Kidney (tissue), 22 donors: ENCODE measurements at places on chromosomes 13 and 19. TPM values are rescaled to one million over a fixed set of nuclear protein-coding genes. Genes with fewer than 3 reads are reported as not detected.

- DNase-seq = peak; percentile 46
These were observed 40.7 kb upstream of the VWA8 start for GRCh38 chr13:42001580-42001979.

GRCh38 chr13:99228737-99229691, 28.4 kb downstream of the UBAC2 start:
- no peak for DNase-seq

DNA sequence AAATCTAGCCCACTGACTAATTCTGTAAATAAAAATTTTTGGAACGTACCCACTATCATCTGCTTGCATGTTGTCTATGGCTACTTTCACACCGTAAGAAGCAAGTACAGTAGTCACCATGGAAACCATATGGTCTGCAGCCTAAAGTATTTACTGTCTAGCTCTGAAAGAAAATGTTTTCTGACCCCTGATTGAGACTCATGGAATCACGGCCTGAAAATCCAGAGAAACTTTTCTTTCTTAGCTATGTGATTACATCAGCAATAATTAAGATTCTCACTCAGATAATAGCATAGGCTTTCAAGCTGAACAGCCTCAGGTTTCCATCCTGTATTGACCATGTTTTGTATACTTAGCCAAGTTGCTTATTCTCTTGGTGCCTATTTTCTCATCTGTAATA, 264.6 kb downstream of the NHLRC3 start:
- no peak for DNase-seq

- DNase-seq = no peak
These were observed 323.6 kb downstream of the KLF12 start for GRCh38 chr13:73810647-73811046.

DNA sequence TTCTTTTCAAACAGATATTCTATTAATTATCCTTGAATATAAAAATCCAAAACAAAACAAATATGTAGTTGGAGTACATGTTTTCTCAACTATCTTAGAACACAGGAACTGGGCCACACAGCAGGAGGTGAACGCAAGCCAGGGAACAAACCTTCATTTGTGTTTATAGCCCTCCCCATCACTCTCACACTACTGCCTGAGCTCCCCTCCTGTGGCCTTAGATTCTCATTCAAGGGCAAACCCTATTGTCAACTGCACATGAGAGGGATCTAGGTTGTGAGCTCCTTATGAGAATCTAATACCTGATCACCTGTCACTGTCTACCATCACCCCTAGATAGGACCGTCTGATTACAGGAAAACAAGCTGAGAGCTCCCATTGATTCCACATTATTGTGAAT, 427.1 kb upstream of the PRR20A start:
- DNase-seq = no peak

DNA sequence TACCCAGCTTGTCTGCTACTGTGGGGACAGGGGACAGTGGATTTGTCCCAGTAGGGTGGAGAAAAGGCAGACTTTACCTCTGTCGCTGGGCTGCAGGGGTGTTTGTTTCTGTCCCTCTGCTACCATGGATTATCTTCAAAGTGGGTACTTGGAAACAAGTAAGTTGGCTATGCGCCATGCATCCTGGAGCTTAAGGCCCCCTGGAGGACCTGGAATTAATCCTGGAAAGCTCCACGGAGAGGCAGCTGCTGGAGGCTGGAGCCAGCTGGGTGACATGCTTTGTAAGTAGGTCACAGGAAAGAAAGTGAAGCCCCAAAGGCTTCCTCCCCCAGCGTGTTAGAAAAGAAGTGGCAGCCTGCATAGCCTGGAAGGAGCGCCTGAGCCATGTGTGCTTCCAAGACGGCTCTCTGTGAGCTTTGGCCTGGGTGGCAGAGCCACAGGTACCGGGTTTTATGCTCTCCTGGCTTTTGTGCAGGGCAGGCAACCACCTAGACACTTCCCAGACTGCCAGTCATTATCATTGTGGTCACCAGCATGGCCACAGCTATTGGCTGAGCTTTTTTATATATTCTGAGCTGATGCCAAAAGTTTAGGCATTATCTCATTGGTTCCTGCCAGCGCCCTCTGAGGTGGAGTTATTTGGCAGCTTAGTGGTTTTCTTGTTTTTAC, 9.5 kb downstream of the B3GLCT start:
- DNase-seq = peak; percentile 73

- no peak for DNase-seq
These were observed 1233.7 kb downstream of the PCDH17 start for GRCh38 chr13:58865286-58865685.

GRCh38 chr19:10976131-10976892, 15.5 kb downstream of the SMARCA4 start:
- no peak for DNase-seq

DNA sequence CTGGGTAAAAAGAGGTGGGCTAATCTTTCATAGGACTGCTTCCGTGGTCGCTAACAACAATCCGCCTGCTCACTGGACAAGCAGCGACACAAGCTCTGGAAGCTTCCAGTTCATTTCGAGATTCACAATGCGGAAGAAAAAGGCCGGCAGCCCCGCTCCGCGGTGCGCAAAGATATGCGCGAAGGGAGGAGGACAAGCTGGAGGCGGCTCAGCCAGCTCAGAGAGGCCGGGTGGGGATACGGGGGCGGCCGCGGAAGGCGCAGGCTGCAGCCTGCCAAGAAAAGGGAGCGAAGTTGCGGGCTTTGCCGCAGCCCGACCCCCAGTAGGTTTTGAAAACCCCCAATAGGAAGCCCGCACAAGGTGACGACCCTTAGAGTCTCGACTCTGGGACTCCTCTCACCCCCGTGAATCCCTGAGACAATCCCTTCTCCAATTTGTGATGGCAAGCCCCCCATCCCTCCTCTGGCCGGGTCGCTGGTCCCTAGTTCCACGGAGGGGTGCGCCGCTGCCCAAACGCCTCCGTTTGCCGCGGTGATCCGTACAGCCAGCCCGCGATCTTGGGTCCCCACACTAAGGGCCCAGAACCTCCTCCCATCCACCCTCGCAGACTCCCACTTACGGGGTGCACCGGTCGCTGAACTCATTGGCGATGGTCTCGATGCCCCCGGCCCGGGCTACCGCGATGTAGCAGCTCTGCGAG, 697 bp downstream of the HSPH1 start:
- peak; percentile 83 for DNase-seq

DNA sequence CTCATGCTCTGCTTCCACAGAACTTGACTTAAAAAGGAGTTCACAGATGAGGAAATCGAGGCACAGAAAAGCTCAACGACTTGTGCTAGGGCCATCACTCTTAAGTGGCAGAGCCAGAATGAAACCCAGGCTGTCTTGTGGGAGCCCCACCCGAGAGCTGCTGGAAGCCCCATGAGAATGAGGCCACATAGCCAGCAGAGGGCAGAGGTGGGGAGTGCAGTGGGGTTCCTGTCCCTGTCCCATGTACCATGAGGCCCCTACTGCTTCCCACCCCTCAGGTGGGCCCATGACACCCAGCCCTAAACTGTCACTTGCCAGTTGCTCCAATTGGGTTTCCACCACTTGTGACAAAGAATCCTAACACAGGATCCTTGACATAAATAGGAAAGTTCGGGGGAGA, 175.9 kb downstream of the IRS2 start:
- no peak for DNase-seq

DNA sequence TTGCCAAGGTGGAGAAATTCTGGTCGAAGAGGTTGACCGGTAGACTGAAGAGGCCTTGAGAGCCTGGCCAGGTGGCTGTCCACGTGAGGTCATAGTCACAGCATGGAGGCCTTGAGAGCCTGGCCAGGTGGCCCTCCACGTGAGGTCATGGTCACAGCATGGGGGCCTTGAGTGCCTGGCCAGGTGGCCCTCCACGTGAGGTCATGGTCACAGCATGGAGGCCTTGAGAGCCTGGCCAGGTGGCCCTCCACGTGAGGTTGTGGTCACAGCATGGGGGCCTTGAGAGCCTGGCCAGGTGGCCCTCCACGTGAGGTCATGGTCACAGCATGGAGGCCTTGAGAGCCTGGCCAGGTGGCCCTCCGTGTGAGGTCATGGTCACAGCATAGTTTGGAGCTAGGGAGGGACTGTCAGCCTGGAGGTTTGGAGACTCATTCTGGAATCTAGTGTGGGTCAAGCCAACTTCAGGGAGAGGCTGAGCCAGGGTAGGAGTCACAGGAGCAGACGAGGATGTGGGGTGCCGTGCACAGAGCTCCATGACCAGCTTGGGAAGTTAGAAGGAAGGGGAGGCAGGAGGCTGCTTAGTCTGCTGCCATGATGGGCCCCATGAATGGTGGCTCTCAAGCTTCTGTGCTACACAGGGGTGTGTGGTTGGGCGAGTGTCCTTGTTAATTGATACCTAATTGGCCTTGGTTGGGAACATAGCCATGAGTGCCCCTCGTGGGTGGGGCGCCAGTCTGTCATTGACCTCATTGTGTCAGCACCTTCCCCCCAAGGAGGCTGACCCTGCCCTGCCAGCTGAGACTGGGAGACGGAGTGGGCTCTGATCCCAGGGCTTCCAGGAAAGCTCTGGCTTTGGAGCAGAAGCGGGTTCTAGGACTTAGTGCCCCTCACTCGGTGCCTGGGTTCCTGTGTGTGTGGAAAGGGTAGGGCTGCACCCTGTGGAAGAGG, 4.0 kb downstream of the LENG9 start:
- no peak for DNase-seq

- DNase-seq = no peak
These were observed 23.1 kb downstream of the LRFN3 start for GRCh38 chr19:35959040-35959967.

DNA sequence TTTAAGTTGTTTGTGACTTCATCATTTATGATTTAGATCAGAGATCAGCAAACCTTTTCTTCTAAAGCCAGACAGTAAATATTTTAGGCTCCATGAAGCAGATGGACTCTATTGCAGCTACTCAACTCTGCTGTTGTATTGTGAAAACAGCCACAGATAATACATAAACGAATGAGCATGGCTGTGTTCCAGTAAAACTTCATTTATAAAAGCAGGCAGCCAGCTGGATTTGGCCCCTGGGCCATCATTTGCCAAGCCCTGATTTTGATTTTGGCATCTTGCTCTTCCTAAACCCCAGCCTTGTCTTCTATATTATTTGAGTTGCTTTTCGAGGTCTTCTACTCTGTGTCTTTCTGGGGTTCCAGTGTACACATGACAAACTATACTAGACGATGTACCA, 41.3 kb downstream of the RNASEH2B start:
- DNase-seq = no peak

- DNase-seq = no peak
These were observed 729.4 kb downstream of the EFNB2 start for GRCh38 chr13:105805892-105806627.

DNA sequence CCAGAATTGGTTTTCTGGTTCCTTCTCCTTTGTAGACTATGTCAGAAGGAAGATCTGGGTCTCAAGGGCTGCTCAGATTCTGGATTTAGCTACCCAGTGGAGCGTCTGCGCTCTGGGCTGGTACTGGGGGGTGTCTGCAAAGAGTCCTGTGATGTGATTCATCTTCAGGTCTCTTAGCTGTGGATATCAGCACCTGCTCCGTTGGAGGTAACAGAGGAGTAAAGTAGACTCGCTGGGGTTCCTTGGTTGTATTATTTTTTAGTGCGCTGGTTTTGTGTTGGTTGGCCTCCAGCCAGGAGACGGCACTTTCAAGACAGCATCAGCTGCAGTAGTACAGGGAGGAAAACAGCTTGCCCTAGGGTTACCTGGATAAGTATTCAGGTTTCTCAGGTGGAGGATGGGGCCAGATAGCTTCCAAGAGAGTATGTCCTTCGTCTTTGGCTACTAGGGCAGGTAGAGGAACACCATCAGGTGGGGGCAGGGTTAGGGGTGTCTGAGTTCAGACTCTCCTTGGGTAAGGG, 10.4 kb upstream of the KLK15 start:
- DNase-seq = no peak

DNA sequence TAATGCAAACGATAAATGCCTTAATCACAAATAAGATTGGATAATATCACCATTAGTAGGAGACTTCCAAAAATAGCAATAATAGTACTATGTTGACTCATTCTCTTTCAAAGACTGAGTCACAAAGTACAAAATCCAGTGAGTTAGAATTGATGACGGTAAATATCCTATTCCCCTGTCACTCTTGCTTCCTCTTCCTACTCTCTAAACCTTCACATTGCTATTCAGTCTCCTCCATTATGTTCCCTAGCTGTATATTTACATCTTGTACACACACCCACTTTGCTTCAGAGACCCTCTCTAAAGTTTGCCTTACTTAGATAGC, 26.3 kb upstream of the INTS6 start:
- DNase-seq = no peak

GRCh38 chr19:55173714-55174409, 6.2 kb downstream of the SYT5 start:
- DNase-seq = peak; percentile 48

GRCh38 chr13:114124431-114124830, 8.0 kb downstream of the RASA3 start:
- no peak for DNase-seq

DNA sequence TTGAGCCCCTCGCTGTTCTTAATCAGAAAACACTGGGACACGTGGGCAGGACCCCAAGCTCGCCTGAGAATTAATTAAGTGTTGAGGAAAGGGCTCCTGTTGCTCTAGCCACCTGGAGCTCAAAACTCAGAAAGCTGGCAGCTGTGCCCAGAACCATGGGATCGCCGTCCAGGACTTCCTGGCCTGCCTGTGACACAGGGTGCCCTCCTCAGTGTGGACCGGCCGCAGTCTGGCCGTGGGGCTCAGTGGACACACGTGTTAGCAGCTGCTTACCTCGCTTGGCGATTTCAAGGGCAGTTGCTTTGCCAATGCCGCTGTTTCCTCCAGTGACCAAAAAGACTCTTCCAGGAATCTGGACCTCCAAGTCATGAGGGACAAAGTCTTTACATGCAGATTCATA, 4.7 kb downstream of the DHRS12 start:
- no peak for DNase-seq

DNA sequence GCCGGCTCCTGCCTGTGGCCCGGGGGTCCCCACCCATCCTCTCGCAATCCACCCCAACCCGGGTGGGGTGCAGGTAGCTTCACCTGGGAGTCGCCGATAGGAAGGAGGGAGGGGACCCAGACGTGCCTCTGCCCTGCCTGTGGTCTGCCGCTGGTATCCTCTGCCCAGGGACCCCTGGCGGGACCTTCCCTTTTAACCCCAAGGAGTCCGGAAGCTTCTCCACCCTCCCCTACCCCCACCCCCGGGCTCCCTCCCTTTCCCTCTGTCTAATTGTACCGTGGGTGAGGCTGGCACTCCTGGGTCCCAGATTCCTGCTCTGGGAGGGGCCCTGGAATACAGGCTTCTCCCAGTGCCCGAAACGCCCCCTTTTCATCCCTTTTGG, at the start of gene KLK10:
KLK10 (minus strand) TSS at position 166 of the 382 bp plus-strand sequence. CDS start 579 bp downstream, outside the sequence.
- no peak for DNase-seq

Gene IL4I1
- 0.82 TPM for polyA plus RNA-seq

Gene KCNC3
- 9.1 TPM for polyA plus RNA-seq

Gene MADCAM1
- 0.77 TPM for polyA plus RNA-seq

Gene ZNF628
- polyA plus RNA-seq = 2.3 TPM

Gene SYCN
- polyA plus RNA-seq = not detected

Gene ZNF135
- 5.6 TPM for polyA plus RNA-seq

Gene ZNF507
- 3.4 TPM for polyA plus RNA-seq

Gene C5AR1
- 6.5 TPM for polyA plus RNA-seq

Gene CEACAM5
- not detected for polyA plus RNA-seq

Gene CRX
- polyA plus RNA-seq = not detected

Gene ZNF677
- polyA plus RNA-seq = 6.5 TPM

Gene F10
- polyA plus RNA-seq = 6.8 TPM

Gene KLK11
- polyA plus RNA-seq = not detected

Gene SPACA4
- polyA plus RNA-seq = not detected
